Stimulated activated CD4-positive, alpha-beta T cell treated with anti-CD3 and anti-CD28 coated beads, Interleukin-1b, Interleukin-23, amount 100 ng/mL, for 1 hour (primary cell): ENCODE measurements at places on chromosomes 4 and X.

DNA sequence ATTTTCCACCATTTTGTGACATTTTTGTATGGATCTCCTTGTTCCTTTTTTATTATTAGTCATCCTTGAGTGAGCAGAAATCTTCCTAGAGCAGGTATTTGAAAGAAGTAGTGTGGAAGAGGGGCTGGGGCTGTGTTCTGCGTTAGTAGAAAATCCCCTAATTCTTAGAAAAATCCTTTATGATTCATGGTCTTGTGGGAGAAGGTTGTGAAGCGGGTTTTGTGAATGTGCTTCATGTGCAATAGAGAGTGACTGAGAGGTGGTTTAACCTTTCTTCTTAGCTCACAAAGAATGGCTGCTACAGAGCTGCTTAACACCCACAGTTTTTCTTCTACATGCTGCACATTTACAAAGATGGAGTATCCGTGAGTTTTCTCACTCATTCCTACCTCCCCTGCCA is 220.5 kb downstream of the IDS start:
- no peak for DNase-seq

GRCh38 chrX:8244301-8244700 is 73.2 kb upstream of the VCX2 start:
- DNase-seq = no peak

DNA sequence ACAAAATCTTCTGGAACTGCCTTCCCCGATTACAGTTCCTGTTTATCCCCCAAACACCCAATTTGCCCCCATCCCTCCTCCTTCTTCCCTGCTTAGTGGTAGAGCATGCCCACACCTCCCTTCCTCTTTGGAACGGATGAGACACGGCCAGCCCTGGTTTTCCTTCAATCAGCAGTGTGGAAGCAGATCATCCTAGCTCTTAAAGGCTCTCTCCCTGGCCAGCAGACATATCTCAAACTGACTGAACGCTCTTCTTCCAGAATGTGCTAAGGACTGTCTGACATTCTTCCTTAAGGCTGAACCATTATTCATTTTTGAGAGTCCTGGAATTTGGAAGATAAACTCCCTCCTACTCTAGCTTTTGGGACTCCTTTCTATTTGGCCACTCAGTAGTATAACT is 161.1 kb downstream of the TRIML1 start:
- DNase-seq = no peak

DNA sequence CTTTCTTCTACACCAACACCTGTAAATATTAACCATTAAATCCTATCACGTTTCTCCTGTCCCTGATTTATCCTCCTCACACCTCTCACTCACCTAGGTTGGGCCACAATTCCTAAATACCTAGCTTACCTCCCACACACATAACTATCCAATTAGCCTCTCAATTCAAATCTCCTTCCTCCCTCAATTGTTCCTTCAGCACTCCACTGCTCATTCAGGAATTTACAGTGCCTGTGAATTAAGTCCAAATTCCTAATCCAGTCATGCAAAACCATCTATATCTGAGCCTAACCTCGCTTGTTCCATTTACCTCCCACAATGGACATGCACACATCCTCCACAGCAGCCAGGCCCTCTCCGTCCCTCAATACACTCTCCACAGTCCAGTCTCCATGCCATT is 17.5 kb downstream of the ANXA5 start:
- DNase-seq = no peak

GRCh38 chr4:127000846-127001245 is 631.9 kb upstream of the INTU start:
- DNase-seq = no peak

DNA sequence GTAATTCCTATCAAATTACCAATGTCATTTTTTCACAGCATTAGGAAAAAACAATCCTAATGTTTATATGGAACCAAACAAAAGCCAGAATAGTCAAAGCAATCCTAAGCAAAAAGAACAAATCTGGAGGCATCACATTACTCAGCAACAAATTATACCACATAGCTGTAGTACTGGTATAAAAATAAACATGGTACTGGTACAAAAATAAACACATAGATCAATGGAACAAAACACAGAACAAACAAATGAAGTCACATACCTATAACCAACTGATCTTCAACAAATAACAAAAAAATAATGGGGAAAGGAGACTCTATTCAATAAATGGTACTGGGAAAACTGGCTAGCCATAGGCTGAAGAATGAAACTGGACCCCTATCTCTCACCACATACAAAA is 37.4 kb downstream of the PPA2 start:
- no peak for DNase-seq

- no peak for DNase-seq
Measured at GRCh38 chr4:124018383-124019317, 622.1 kb downstream of the SPRY1 start.

DNA sequence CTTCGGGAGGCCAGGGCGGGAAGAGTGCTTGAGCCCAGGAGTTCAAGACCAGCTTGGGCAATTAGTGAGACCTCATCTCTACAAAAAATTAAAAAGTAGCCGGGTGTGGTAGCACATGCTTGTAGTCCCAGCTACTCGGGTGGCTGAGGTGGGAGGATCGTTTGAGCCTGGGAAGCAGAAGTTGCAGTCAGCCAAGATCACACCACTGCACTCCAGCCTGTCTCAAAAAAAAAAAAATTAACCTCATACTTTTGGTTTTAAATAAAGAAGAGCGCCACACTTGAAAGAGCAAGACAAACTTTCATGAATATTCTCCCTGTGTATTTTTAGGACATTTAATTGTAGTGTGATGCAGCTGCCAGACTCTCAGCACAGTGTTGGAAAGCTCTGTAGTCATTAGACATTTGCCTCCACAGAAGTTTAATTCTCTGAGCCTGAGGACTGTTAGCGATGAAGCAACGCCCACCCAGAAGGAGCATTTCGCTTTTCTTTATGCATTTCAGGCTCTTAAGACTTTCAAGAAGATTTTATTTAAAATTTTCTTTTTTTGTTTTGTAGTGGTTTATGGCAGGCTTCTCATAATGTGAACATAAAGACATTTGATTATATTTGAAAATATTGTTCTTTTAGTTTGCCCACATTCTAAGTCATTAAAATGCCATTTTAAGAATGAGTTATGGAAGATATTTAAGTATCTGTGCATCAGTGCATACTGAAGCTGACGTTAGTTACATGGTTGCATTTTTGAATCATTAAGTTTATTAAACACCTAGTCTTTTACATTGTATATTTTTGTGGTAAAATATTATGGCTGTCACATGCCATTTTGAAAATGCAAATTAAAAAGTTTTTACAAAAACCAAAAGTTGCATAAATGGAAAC is 45.8 kb downstream of the DCLK2 start:
- no peak for DNase-seq

DNA sequence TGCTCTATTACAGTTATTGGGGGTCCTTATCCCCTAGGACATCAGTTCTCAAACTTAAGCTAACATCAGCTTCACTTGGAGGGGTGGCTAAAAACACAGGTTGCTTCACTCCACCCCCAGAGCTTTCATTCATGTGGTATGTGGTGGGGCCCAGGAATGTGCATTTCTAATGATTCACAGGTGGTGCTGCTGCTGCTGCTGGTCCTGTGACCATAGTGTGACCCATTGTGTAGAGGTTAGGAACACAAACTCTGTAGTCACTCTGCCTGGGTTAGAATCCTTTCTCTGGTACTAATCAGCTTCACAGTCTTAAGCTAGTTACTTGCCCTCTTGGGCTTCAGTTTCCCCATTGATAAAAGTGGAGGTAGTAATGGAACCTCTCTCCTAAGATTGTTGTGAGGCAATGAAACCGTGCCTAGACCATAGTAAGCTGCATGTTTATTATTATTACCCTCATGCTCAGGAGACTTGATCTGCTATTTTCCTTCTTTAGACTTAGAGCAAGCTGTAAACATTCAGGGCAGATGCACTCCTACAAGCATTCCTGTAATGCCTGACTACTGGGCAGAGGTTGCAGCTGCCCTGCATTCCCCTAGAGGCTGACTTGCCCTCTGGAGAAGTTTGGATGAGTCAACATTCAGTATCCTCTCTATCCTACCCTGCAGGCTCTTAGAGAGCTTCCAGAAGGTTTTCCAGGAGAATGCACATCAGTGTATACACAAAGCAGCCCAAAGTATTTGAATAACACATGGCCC is 94.1 kb upstream of the ACSL4 start:
- DNase-seq = no peak

DNA sequence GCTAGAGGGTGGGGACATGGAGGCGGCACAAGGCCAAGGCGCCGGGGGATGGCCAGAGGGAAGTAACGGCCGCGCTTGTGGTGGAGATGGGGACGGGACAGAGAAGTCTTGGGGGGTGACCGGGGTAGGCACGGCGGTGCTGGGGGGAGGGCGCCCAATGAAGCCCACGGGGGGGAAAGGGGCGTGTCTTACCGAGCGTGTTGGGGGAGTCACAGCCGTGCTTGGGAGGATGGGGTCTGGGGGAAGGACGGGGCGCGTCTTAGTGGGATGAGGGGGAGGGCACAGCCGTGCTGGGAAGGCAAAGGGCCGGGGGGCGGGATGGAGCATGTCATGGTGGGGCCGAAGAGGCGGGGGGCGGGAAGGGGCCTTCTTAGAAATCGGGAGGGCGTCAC is 952 bp downstream of the ARSD start:
- DNase-seq = no peak

DNA sequence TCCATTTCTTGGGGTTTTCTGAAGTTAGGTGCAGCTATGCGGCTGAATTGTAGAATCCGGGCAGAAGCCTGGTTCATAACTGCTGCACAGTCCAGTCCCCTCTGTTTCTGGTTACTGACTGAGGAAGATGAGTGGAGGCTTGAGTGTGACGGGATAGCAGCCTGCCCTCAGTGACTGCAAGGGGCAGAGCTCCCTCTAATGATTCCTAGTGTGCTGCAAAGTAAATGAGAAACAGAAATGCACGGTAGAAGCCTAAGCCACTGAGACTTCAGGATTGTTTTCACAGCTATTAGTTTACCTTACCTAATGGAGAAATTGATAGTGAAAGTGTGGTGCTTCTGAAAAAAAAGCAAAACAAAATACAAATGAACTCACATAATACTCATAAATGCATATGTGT is 189.2 kb downstream of the GPM6A start:
- DNase-seq = no peak

DNA sequence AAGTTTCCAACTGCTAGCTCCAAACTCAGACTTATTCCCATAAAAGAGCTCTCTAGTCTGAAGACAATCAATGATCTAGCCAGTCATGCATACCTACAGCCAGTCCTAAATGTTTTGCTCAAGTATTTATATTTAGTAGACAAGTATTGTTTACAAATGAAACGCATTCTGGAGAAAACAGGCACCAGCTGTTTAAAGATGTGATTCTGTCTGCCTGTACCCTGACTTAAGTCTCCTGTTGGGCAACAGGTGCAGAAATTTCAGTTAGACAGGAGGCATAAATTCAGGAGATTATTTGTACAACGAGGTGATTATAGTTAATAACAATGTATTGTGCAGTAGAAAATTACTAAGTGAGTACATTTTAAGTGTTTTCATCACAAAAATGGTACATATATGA is 28.9 kb downstream of the LNX1 start:
- no peak for DNase-seq

DNA sequence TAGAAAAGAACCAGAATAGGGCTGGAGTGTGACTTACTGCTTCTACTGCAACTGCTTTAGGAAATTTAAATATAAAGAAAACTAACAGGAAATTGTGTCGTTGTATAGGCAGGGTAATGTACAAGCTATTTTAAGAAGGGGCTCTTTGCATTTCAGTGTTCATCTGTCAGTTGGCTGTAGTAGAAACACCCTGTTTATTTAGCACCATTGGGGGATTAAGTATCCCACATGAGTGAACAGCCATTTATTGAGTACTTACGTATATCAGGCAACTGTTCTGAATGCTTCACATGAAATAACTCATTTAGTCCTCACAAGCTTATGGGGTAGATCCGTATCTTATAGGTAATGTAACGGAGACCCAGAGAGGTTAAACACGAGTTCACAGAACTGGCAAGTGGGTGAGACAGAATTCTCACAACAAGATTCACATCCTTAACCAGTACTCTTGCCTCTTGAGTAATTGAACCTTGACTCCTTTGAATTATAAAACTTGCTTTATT is 23.9 kb downstream of the STIM2 start:
- DNase-seq = no peak

GRCh38 chr4:110540581-110540980 is 64.6 kb downstream of the ENPEP start:
- no peak for DNase-seq

DNA sequence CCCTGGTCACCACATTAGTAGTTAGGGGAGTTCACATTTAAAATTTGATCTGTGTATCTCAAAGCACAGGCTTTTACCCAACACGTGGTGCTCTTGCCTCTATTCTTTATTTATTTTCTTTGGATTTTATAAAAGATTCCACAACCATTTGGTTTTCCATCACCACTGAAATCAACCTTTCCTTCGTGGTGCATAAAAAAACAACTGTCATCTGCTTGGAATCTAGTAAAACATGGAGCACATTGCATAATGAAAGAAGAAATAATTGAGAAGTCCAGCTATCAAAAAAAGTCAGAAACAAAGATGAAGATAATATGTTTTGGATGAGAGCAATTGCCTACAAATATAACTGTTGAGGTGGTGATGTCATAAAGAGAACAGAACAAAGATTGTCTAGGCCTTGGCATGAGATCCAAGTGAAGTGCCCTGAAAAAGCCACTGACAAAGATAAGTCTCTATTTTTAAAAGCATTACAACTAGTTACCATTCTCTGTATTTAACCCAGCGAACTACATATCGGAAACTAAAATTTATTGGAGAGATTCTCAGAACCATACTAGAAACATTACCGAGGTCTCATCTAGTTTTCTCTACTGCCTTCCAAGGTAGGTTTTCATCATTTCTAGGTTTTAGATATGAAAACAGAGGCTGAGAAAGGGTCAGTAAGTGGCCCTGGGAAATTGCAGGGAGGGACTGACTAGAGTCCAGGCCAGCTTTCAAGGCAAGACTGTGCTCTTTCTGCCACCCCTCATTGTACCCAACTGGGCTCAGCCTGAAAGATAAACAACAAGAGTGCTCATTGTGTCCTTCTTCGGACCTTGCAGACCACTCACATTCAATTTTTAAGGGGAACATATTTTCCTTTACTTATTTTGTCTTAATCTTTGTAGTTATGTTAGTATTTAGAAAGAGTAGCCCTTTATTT is 127.3 kb downstream of the MAD2L1 start:
- DNase-seq = no peak

DNA sequence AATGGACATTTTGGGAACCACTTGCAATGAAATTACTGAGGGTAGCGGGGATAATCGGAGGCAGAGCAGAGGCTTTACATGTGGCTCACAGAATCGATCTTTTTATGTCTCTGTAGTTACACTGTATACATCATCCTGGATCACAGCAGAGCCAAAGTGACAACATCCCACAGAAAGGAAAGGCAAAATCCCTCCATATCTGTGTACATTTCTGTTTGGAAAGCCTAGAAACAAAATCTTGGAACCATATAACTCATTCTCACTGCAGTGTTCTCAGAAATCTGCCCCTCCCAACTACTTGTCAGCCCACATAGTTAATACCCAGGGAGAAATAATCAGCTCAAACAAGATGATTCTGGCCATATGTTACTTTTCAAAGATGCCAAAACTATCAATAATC is 211.6 kb downstream of the DCLK2 start:
- no peak for DNase-seq
